ENCODE measurements at places on chromosomes 2 and 18.

- no peak for DNase-seq
These were observed 349.3 kb upstream of the SLC14A2 start for GRCh38 chr18:45266023-45266422.

DNA sequence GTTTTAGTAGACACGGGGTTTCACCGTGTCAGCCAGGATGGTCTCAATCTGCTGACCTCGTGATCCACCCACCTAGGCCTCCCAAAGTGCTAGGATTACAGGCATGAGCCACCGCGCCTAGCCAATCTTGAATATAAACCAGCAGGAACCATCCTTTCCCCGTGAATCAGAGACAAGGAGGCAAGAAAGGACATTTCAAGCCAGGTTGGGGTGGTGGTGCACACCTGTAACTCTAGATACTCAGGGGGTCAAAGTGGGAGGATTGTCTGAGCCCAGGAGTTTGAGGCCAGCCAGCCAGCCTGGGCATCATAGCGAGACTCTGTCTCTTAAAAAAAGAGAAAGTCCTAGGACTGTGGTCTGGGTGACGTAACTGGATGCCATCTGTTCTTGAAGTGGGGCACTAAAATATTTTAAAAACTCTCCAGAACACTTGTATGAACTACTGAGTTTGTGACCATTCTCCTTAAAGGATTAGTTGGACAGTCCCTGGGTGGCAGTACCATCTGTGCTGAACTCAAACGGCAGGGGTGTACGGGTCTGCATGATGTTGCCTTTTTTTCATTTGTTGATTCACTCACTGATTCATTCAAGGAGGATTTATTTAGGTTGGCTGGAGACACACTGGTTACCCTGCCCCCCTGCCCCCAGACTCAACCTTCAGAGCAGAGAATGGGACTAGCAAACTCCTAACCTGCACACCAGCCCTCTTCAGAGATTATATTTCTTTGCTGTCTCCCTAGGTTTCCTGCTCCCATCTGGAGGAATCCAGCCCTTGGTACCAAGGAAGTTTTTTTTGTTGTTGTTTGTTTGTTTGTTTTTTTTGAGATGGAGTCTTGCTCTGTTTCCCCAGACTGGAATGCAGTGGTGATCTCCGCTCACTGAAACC lies 2.9 kb upstream of the TLX2 start:
- DNase-seq, result no peak

DNA sequence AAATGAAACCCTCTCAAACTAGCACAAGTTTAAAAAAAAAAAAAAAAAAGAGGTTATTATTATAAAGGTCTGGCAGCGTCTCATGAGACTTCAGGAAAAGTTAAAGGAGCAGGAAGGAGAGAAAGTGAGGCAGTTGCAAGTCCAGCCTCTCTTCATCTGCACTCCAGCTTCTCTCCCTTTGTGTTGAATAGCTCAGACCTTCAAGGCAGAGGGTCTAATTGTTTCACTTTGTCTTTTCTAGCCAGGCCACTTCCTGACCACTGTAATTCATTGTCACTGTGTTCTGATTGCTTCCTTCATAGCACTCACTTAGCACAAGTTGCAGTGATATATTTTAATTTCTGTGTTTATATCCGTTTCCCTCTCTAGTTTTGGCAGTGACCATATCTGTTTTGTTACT lies 99.9 kb downstream of the SPATS2L start:
- DNase-seq, result no peak

- DNase-seq, result no peak
These were observed 14.1 kb upstream of the MYCN start for GRCh38 chr2:15926252-15926651.

GRCh38 chr2:38442643-38443541 lies 65.8 kb upstream of the ATL2 start:
- DNase-seq, result no peak

DNA sequence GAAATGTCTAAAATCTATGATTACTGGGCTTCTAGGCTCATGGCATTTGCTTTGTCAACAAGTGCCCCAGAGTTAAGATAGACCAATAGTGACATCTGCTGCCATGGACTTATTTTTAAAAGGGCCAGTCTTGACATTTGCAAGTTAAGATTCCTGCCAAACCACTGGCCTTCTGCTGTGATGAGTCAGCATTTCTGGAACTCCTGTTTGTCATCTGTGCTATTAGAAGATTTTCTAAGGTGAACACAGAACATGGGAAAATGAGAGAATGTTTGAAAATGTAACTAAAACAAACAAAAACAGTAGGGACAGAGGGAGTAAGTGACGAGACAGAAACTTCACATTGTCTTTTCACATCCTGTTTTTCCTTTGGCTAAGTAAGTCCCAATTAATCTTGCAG lies 93.7 kb upstream of the WDR75 start:
- DNase-seq, result no peak
